ENCODE measurements at places on chromosomes 11 and 22.

GRCh38 chr22:39984006-39984405 is 10.7 kb upstream of the FAM83F start:
- no peak for DNase-seq

- no peak for DNase-seq
Measured at GRCh38 chr11:117166491-117166890, 12.1 kb upstream of the SIDT2 start.

DNA sequence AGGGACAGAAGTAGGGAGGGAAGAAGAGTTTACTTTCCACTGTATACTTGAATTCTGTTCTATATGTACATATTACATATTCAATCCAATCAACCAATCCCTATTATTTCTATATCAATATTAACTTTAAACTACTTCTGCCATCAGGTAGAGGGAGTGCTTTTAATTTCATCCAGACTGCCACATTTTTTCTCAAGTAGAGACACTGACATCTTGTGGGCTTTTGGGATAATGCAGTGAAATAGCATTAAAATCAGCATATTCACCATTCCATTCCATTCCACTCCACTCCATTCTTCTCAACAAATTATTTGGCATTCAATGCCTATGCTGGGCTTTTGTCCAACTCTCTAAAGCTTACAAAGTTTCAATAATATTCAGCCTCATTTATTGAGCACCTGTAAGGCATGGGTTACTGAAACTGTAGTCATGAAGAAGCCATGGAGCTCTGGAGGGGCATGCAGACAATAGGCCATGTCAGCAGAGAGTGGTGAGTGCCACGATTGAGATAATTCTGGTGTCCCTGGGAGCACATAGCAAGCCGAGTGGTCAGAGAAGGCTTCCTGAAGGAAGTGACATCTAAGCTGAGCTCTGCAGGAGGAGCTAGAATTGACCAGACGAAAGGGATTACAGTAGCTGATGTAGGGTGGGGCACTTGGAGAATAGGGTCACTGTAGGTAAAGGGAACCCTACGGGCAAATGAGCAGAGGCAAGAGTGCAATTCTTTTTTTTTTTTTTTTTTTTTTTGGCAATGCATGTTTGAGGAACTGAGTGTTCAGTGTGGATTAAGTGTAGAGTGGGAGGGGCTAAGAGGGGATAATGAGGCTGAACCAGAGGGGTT is 12.8 kb upstream of the CLPB start:
- DNase-seq, result no peak

DNA sequence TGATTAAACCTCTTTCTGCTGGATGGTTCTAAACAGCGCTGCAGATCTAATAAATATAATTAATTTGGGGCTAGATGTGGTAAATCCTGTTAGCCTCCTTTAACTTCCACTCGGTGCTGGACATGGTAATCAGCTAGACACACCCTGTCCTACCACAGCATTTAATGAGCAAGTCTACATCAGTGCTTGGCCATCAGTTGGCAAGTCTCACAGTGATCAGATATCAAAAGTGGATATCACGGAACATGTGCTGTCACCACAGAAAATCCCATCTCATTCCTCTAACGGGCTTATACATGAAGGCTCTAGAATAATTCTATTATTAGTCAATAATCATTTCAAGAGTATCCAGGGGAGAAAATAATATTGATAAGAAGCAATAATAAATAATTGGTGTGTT is 5.6 kb upstream of the USP28 start:
- no peak for DNase-seq

- no peak for DNase-seq
Measured at GRCh38 chr11:103907548-103908455, 128.6 kb upstream of the DDI1 start.

GRCh38 chr11:76194872-76195668 is 11.2 kb downstream of the WNT11 start:
- DNase-seq, result no peak

DNA sequence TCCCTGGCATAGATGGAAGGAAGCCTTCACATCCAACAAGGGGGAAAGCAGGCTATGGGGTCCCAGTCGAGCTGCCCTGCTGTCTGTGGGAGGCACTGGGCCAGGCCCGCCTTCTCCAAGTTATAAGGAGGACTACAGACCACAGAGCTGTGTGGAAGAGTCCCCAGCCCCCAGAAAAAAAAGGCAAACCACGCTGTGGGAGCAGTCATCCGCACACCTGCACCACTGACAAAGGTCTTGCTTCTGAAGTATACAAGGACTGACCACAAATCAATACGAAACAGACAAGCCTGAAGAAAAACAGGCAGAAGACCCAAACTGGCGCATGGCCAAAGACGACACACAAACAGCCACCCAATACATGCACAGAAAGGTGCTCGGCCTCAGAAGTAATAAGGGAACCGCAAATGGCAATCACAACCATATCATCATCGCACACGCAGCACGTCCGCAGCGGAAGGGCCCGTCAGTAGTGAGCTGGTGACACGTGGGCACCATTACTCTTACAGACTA is 384.1 kb downstream of the CTTN start:
- no peak for DNase-seq

- no peak for DNase-seq
Measured at GRCh38 chr11:105139669-105140068, at the start of gene CARD18. CARD18 (minus strand) TSS chr11:105139769; CDS start chr11:105139726, 43 bp downstream.

GRCh38 chr11:130653838-130654636 is 205.6 kb downstream of the ADAMTS15 start:
- DNase-seq, result no peak

DNA sequence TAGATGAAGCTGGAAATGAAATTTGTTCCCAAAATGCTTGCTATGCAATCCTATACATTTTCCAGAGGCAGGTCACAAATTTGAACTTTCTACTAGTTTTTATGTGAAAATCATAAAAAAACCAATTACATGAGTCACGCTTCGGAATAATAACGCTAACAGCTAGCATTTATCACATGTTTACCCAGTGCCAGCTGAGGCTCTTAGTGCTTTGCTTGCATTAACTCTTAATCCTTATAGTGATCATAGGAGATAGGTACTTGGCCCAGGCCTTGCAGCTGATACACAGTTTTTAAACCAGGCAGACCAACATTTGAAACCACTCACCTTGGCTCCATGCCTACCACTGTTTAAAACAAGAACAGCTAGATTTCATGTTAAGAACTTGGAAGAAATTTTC is 131.8 kb upstream of the RAG2 start:
- DNase-seq, result no peak

DNA sequence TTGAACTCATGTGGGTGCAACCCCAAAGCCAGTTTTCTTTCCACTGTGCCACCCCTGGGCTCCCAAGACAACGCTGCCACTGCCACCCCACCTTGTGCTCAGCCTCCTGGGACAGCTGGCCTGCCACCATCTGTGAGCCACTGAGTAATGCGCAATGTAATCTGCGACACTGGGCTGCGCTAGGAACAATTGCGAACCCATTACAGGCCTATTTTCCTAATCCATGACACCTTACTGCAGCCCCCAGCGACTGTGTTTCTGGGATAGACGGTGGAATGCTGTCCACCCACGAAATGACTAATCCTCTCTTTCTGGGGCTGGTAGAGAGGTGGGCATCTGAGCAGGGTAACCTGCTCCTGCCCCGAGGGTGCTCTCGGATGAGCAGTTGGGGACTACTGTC is 22.2 kb downstream of the FLRT1 start:
- DNase-seq, result no peak

- DNase-seq, result peak; percentile 59
Measured at GRCh38 chr11:116276051-116277044, 496.4 kb downstream of the BUD13 start.

DNA sequence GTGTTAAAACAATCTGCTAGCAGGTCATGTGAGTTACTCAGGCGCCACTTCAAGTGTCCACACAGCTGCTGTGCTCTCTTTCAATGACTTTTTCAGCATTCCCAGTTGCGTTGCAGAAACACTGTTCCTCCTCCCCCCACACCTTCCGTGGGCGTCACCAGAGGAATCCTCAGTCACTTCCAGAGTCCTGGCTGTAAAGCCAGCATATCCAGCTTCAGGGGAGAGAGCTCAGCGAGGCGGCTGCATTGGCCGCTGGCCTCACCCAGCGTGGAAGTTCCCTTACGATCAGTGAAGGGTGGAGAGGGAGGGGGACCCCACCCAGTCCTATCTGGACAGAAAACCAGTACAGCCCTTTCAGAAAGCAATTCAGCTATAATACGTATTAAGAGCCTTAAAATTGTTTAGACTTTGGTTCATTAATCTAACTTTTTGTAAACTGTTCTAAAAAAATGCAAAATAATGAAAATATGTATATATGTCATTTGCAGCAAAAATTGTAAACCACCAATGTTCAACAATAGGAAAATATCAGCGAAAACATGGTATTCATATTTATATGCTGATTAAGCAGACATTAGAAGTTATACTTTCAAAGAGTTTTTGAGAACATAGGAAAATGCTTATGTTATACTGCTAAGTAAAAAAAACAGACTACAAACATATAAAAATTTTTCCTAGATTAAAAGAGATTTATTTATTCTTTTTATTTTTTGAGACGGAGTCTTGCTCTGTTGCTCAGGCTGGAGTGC is 2.8 kb upstream of the ANO9 start:
- no peak for DNase-seq
